Naive B cell (primary cell): ENCODE measurements at places on chromosomes 11 and 22.

DNA sequence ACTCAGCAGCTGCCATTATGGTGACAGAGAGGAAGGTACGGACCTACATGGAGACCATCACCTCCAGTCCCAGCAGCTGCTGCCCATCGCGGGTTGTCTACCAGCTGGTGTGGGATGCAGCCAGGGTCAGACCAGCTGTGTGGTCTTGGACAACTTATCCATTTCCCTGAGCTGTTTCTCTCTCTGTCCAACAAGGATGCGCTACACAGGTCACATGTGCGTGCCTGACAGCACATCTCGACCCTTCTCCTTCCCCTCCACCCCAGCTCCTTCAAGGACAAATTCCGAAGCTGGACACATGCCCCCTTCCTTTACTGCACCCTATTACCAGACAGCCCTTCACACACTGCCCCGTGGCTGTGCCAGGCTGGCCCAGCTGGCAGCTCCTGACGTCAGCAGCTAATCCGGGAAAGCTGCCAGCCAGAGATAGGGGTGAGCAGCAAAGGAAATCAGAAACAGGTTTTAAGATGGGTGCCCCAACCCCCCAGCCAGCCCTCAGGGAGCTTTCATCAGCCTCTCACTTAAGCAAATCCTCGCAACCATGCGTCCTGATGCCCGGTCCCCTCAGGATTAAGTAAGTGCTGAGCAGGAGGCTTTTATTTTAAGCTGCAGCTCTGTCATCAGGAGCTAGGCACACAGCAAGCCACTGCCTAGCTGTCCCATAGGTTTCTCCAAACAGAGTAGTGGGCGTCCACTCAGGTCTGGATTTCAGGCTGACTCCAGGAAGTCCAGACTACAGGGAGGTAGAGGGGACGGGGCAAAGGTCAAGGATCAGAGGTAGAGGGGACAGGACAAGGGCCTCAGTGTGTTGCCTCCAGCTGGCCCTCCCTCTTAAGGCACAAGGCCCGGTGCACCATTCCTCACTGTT is 20.3 kb downstream of the TEF start:
- no peak for DNase-seq
- H3K36me3 ChIP-seq = no peaks in the 10 kb centered on the region
- H3K27ac ChIP-seq = no peak overlapping the region
- H3K27me3 ChIP-seq = no peaks in the 10 kb centered on the region
- peaks cover 28% of the 10 kb centered on the region for H3K4me1 ChIP-seq
- no peak overlapping the region for H3K4me3 ChIP-seq

GRCh38 chr22:47112582-47112965 is 350.1 kb downstream of the TBC1D22A start:
- peaks cover 11% of the 10 kb centered on the region for H3K4me1 ChIP-seq
- H3K27me3 ChIP-seq = no peaks in the 10 kb centered on the region
- no peak overlapping the region for H3K4me3 ChIP-seq
- DNase-seq = no peak
- peaks cover 31% of the 10 kb centered on the region for H3K36me3 ChIP-seq

GRCh38 chr11:469684-470560 is 19.8 kb downstream of the PTDSS2 start:
- peaks cover 10% of the 10 kb centered on the region for H3K4me1 ChIP-seq
- H3K27me3 ChIP-seq = no peaks in the 10 kb centered on the region
- DNase-seq = no peak
- no peak overlapping the region for H3K27ac ChIP-seq
- H3K4me3 ChIP-seq = no peak overlapping the region

DNA sequence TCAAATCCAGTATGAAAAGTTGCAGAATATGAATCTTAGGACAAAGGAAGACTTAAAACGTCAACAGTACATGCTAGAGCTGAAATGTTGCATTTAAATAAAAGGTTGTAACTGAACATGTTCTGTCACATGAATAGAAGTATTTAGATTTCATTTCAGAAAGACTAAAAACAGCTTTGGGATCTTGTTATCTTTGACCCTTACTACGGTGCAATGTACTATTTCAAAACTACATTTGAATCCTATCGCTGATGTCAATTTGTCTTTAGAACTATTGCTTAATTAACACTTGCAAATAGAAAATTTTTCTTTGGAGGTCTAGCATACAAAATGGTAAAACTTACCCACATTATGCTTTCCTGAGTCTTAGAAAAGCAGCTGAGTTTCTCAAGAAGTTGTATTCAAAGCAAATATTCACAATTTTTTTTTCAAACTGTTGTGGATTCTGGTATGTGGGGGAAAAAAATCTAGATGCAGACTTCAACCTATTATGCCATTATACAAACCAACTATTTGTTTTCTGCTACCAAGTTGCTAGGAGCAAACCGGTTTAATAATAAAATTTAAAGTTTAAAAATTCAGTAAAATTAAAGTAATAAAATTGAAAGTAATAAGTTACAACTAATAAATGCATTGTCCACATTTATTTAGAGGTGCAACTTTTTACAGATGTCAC is 25.4 kb downstream of the CSTF3 start:
- H3K27me3 ChIP-seq = no peaks in the 10 kb centered on the region
- no peaks in the 10 kb centered on the region for H3K4me1 ChIP-seq
- no peak overlapping the region for H3K4me3 ChIP-seq
- H3K36me3 ChIP-seq = no peaks in the 10 kb centered on the region

DNA sequence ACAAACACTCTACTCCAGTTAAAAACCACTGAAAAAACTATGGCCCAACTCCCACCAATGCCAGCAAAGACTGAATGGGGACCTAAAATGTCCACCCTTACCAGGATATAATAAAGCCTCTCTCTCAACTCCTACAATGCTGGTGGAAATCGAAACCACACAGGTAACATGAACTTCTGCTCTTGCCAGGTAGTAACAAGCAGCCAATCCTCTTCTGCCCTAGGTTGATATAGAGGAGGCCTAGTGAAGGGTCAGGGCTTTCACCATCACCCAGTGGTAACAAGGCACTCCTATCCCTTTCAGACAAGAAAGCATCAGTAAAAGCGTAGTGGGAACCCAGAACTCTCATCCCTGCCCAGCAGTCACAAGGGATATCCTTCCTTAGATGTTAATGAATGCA is 22.6 kb downstream of the DCUN1D5 start:
- no peak for DNase-seq
- H3K36me3 ChIP-seq = no peaks in the 10 kb centered on the region
- peak overlapping the region; percentile 72 for H3K4me3 ChIP-seq
- peaks cover 29% of the 10 kb centered on the region for H3K4me1 ChIP-seq
- H3K27ac ChIP-seq = peak overlapping the region; percentile 90
- H3K27me3 ChIP-seq = no peaks in the 10 kb centered on the region

- H3K4me3 ChIP-seq = peak overlapping the region; percentile 54
- no peaks in the 10 kb centered on the region for H3K36me3 ChIP-seq
- no peaks in the 10 kb centered on the region for H3K27me3 ChIP-seq
- H3K27ac ChIP-seq = peak overlapping the region; percentile 81
- H3K4me1 ChIP-seq = peaks cover 18% of the 10 kb centered on the region
These were observed 108.0 kb downstream of the SLC1A2 start for GRCh38 chr11:35311331-35311730.

- H3K27me3 ChIP-seq = no peaks in the 10 kb centered on the region
- peaks cover 19% of the 10 kb centered on the region for H3K4me1 ChIP-seq
- no peak for DNase-seq
- H3K27ac ChIP-seq = no peak overlapping the region
- H3K36me3 ChIP-seq = no peaks in the 10 kb centered on the region
- peak overlapping the region; percentile 34 for H3K4me3 ChIP-seq
These were observed 19.2 kb upstream of the PPARA start for GRCh38 chr22:46131151-46131587.

DNA sequence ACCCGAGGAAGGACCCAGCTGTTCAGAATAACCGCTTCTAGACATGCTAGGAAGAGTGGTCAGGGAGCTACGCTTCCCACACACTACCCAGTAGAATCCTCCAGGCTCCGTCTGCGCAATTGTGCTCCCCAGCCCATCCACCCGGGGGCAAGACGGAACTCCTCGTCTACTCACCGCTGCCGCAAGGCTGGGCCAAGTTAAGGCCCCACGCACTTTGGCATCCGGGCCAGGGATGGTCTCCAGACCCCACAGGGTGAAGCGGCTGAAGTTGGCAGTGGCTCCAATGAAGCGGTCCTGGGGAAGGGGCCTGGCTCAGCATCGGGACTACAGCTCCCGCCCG is 757 bp downstream of the RNASEH2C start:
- peak overlapping the region; percentile 91 for H3K4me3 ChIP-seq
- no peaks in the 10 kb centered on the region for H3K27me3 ChIP-seq
- peaks cover 8% of the 10 kb centered on the region for H3K36me3 ChIP-seq
- H3K4me1 ChIP-seq = peaks cover 44% of the 10 kb centered on the region
- H3K27ac ChIP-seq = peak overlapping the region; percentile 78

DNA sequence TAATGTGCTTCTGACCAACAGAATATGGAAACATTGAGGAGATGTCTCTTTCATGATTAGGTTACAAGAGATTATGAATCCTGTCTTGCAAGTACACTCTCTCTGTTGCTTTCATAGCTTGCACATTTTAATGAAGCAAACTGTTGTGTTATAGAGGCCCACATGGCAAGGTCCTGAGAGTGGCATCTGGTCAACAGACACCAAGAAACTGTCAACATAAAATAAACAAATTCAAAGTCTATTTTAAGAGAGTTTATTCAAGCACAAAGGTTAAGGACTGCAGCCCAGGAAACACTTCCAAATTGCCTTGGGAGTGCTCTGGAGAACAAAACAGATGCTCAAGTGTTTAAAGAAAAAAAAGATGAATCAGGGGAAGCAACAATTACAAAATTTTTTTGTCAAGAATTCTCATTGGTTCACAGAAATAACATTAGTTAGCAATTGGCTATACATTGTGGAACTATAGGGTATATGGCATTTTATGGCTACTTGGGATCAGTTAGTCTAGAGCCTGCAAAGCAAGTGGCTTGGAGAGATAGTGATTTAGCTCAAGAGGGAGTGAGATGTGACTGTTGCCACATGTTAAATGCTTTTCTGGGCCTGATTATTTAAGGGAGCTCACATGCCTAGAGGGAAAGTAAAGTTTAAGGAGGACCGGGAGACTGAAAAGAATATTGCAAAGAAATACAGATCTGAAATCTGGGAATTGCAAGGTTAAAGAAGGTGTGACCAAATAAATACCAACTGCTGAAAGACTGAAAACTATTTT is 54.6 kb downstream of the CTSC start:
- no peak overlapping the region for H3K4me3 ChIP-seq
- no peak overlapping the region for H3K27ac ChIP-seq
- no peak for DNase-seq
- peaks cover 10% of the 10 kb centered on the region for H3K36me3 ChIP-seq

GRCh38 chr11:88327061-88327460 is 10.5 kb downstream of the CTSC start:
- peaks cover 32% of the 10 kb centered on the region for H3K36me3 ChIP-seq
- H3K4me1 ChIP-seq = peaks cover 18% of the 10 kb centered on the region
- no peaks in the 10 kb centered on the region for H3K27me3 ChIP-seq
- H3K4me3 ChIP-seq = no peak overlapping the region
- no peak for DNase-seq

DNA sequence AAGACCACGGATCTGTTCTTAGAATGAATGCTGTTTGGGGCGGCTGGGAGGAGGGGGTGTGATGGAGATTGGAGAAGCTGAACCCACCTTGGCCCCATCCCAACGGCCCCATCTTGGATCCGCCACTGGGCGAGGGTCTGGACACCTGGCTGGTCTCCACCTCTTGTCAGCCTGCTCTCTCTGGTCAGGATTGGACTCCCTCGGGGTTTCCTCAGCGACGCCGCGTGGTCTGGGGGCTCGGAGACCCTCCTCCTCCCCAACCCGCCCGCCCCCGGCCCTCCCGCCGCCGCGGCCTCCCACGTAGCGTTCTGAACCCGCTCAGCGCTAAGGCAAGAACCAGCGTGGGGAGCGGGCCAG is 4.3 kb upstream of the FLI1 start:
- DNase-seq = no peak
- no peak overlapping the region for H3K27ac ChIP-seq
- H3K27me3 ChIP-seq = peaks cover 22% of the 10 kb centered on the region
- peaks cover 60% of the 10 kb centered on the region for H3K4me1 ChIP-seq
- no peak overlapping the region for H3K4me3 ChIP-seq
- no peaks in the 10 kb centered on the region for H3K36me3 ChIP-seq

- H3K27me3 ChIP-seq = no peaks in the 10 kb centered on the region
- no peaks in the 10 kb centered on the region for H3K36me3 ChIP-seq
- no peak overlapping the region for H3K27ac ChIP-seq
- DNase-seq = no peak
- no peaks in the 10 kb centered on the region for H3K4me1 ChIP-seq
These were observed 2.9 kb upstream of the VSIG10L2 start for GRCh38 chr11:125942771-125943428.

GRCh38 chr11:114135737-114136151 is 76.2 kb downstream of the ZBTB16 start:
- peak overlapping the region; percentile 34 for H3K27ac ChIP-seq
- peaks cover 1% of the 10 kb centered on the region for H3K36me3 ChIP-seq
- peaks cover under 1% of the 10 kb centered on the region for H3K27me3 ChIP-seq
- H3K4me3 ChIP-seq = peak overlapping the region; percentile 41

- DNase-seq = no peak
- no peak overlapping the region for H3K4me3 ChIP-seq
- no peak overlapping the region for H3K27ac ChIP-seq
- H3K36me3 ChIP-seq = no peaks in the 10 kb centered on the region
These were observed 15.7 kb downstream of the GRIK4 start for GRCh38 chr11:120527111-120527761.

DNA sequence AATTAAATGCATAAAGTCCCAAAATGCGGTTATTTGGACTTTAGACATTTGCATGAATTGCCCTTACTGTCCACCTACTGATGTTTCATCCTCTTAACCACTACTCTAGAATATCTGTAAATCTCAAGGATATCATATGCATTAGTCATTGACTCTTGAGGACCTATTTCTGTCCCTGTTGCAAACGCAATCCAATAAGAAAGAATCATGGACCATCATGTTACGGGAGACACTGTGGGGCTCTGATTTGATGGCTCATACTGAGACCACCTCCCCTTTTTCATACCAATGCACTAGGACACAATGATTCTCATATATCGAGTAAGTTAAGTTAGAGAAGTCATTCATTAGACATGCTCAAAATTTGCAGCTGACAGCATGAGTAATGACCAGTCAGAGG is 14.4 kb downstream of the POU2AF2 start:
- H3K36me3 ChIP-seq = no peaks in the 10 kb centered on the region
- no peak for DNase-seq
- H3K4me3 ChIP-seq = no peak overlapping the region
- H3K27ac ChIP-seq = no peak overlapping the region
- H3K4me1 ChIP-seq = no peaks in the 10 kb centered on the region

GRCh38 chr22:44338906-44339305 is 26.2 kb upstream of the SHISAL1 start:
- DNase-seq = no peak
- no peaks in the 10 kb centered on the region for H3K27me3 ChIP-seq
- no peaks in the 10 kb centered on the region for H3K4me1 ChIP-seq
- H3K4me3 ChIP-seq = no peak overlapping the region
- H3K36me3 ChIP-seq = no peaks in the 10 kb centered on the region

- no peak for DNase-seq
- H3K27me3 ChIP-seq = peaks cover 7% of the 10 kb centered on the region
These were observed 151.6 kb upstream of the BLID start for GRCh38 chr11:122267602-122268001.
